Sigmoid colon (tissue), 7 donors: ENCODE measurements at places on chromosomes 3 and 15. TPM values are rescaled to one million over a fixed set of nuclear protein-coding genes. Genes with fewer than 3 reads are reported as not detected.

Gene CCK
- 12.5 TPM for total RNA-seq

Gene ZNF501
- 5.8 TPM for total RNA-seq

Gene DZIP1L
- total RNA-seq, result 22.4 TPM

Gene GOLGA6L7
- not detected for total RNA-seq

Gene MORC1
- total RNA-seq, result not detected

Gene TEX55
- not detected for total RNA-seq

Gene TTC21A
- total RNA-seq, result 7.1 TPM

Gene MYL3
- 1.5 TPM for total RNA-seq

Gene MFAP1
- total RNA-seq, result 12.7 TPM

Gene CORO2B
- total RNA-seq, result 3.9 TPM

Gene ATP13A4
- 0.55 TPM for total RNA-seq

Gene LDHAL6B
- not detected for total RNA-seq

Gene PLA2G4F
- not detected for total RNA-seq

Gene HTR3E
- total RNA-seq, result not detected

Gene KNG1
- not detected for total RNA-seq

Gene CD200
- total RNA-seq, result 5.0 TPM

Gene RAD51
- total RNA-seq, result not detected

Gene ZNF717
- 8.3 TPM for total RNA-seq

Gene GOLGA8O
- not detected for total RNA-seq

Gene SLC15A2
- 1.1 TPM for total RNA-seq

Gene CPLX3
- not detected for total RNA-seq

Gene CHCHD6
- total RNA-seq, result 20.9 TPM

Gene ZCWPW2
- 4.6 TPM for total RNA-seq

Gene LNP1
- 3.6 TPM for total RNA-seq

Gene LSAMP
- 23.5 TPM for total RNA-seq

Gene NRROS
- total RNA-seq, result 7.5 TPM
